Ovary (tissue), 10 donors: ENCODE measurements at places on chromosomes 5 and 9.

DNA sequence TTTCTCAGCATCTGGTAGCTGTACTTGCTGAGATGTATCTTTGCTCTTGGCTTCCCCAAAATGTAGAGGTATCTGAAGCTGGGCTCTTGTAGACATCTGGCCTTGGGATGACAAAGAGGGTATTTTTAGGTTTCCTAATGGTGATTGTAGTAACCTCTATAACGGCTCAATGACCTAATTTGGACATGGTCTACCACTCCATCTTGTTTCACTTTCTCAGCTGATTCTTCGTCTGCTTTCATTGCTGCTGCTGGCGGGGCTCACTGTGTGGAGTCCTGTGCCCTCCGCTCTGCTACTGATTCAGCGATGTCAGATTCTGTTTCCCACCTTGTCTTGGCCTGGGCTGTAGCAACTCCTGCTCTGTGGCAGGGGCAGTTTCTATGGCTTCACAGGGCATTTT is 12.7 kb upstream of the MARCHF11 start:
- DNase-seq: no peak

DNA sequence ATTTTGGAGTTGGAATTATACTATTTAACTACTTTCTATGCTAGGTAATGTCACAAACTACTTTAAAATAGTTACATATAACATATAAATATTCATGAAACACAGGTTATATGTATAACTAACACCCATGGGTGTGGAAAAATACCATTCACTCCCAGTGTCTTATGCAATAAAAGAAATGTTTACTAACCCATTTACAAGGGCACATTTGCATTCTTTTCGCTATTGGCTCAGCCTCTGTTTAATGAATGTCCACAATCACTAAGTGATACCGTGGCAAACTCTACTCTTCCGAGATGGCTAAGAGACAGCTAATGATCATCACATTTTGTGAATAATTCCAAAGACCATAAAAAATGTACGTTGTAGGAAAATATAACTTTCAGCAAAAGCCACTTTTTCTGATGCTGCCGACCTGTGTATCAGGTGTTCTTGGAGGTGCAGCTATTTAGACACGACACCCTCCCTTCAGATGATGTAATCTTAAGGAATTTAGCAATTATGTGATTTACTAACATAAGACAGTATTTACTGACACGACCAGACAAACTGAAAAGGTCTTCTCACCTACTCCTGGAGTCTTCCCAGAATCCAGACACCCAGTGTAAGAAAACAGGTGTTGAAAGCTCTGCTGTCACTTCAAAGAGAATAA is 121.7 kb upstream of the FAM120A start:
- no peak for DNase-seq

GRCh38 chr5:27451377-27451776 is 413.0 kb upstream of the CDH9 start:
- DNase-seq: no peak

GRCh38 chr5:32833127-32833526 is 122.0 kb downstream of the NPR3 start:
- DNase-seq: no peak

- no peak for DNase-seq
Observed at GRCh38 chr5:137856201-137856600, 11.5 kb upstream of the MYOT start.

GRCh38 chr5:6176102-6176693 is 202.1 kb downstream of the MED10 start:
- DNase-seq: no peak

DNA sequence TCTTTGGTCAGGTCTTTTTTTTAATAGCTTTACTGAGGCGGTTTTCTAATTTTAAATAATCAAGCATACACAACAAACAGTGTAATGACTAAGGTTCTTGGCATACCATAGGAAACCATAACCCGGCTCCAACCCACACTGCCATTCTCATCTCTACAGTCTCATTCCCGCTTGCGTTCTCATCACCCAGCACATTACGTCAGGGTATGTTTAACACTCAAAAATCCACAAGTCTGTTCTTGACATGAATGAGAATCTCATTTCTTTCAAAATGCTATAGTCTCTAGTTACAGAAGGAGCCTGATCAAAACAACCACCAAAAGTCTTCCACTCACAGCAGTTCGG is 505 bp downstream of the C5orf34 start:
- DNase-seq: no peak

- peak; percentile 47 for DNase-seq
Observed at GRCh38 chr9:114606597-114607207, 4.4 kb upstream of the TMEM268 start.

DNA sequence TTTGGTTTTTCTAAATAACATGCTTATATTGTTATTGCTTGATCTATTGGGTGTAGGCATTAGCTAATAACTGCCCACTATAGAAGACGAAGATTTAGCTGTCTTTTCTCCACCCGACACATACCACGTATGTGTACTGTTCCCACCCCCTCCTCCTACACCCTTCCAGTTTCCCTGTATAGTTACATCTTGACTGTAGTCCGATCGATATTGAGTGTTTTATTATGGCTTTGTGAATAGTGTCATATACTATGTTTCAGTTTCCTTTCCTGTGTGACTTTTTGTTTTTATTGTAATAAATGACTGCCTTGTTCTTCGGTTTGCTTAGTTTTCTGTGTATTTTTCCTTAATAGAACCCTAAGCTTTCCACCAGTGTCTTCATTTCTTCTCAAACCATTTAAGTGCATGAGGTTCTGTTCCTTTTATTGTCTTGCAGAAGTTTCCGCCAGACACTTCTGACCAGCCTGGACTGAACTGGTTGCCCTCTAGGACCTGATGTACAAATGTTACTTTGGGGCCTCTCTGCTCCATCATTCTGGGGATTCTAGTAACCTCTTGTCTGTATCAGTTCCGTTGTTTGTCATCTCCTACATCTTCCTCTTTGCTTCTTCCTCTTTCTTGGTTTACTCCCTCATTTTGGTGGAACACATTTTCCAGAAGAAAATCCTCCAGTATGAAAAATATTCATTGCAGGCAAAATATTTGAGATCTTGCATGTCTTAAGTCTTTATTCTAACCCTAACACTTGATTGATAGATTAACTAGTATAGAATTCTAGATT is 61.8 kb downstream of the PRKACG start:
- DNase-seq: no peak

DNA sequence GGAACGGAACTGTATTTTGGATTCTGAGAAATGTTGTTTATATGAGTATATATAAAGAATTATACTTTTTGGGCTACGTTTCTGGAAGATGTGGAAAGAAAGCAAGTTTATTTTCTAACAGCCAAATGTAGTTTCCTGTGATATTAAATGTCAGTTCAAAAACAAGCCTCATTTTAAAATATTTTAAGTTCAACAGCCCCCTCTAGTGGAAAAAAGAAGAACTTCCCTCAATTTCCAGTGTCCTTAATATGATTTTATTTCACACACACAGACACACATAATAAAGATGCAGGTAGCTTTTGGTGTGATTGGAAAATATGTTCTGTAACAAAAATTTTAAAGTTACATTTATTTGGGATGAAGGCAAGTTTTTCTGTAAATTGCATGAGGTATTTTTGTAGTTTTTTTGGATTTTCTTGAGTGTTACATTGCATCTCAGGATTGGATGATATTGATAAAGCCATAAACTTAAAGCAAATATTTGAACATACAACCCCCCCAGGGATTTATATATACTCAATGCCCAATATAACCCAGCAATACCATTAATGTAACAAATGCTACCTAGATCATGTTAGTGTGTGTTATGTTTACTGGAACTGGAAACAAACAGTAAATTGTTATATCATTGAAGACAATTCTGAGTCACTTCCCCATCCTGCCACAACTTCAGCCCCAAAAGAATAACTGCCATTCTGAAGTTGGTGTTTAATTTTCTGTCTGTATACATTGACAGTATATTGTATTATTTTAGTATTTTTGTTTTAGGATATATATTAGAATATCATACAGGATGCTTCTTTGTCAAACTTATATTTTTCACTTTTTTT is 54.0 kb downstream of the CCDC171 start:
- DNase-seq: no peak

GRCh38 chr5:56259002-56259511 is 25.9 kb upstream of the ANKRD55 start:
- no peak for DNase-seq

DNA sequence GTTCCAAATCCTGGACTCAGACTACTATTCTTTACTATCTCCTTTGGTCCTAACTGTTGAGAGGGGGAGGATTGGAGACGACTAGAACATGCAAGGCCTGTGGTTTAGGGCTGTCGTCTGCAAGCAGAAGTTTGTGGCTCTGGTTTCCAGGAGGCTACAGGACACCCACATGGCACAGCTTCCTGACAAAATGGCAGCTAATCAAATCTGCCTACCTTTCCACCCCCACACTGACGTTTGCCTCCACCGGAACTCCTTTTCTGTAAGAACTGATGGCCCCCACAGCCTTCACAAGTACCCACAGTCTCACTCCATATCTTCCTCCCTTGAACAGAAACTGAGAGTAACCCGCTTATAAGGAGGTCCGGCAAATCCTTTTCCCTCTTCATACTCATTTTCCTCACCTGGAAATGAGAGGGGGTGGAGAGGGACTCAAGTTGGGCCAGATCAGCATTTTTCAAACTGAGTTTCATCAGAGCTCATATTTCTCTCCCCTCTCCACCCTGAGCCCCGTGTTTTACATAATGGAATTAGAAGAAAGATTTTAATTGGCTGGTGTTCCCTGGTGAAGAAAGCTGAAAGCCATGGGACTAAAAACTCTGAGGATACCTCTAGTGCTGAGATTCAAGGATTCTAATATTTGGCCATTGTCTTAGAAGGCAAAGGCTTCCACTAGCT is 5.2 kb downstream of the SLC31A2 start:
- DNase-seq: no peak

- peak; percentile 39 for DNase-seq
Observed at GRCh38 chr9:127397646-127398274, 791 bp downstream of the SLC2A8 start.

DNA sequence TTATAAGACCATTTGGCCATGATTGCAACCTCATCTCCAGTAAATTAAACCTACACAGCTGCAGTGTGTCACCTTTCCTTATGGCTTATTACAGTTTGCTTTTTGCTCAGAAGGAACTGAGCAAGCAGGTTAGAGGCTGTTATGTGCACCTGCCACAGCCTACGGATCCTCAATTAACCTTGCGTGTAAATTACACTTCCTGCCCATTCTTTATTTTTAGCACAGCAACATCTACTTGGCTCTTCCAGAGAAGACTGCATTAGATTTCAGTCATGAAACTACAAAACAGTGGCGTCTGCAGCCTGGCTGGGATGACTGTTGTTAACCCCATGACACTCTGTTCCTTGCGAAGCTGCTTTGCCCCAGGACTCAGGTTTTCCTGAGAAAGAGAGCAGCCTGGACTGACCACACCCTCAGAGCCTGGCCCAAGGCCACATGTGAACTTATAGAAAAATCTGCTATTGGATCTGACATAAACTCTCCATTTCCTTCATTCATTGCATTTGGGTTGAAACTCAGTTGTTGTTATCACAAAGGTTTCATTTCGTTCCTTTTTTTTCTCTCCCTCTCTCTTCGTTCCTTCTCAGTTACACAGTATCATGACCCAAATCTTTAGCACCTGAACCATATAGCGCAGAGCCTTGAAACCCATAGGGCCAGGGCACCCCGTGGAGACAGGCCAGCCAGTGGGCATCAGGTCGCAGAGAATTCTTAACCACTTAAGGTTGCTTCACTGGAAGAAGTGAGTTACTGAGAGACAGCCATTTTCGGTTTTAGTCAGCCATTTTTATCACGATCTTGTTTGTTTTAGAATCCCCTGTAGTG is 138.6 kb downstream of the PALM2AKAP2 start:
- no peak for DNase-seq

DNA sequence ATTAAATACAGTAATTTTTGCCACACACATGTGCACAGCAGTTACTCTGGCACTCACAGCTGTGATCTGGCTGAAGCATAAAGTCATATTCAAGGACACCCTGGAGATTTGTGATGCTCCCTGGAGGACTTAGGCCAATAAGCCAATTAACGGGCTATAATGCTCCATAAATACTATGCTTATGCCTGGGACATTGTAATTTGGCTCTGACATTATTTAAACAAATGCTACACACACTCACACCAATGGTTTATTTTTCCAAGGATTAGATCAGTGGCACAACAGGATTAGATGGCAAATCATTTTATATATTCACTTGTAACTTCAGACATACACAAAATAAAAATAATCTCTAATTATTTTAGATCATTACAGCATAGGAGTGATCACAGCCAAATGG is 111.2 kb downstream of the LMNB1 start:
- DNase-seq: no peak

- no peak for DNase-seq
Observed at GRCh38 chr9:116868201-116868600, 181.1 kb downstream of the TRIM32 start.

DNA sequence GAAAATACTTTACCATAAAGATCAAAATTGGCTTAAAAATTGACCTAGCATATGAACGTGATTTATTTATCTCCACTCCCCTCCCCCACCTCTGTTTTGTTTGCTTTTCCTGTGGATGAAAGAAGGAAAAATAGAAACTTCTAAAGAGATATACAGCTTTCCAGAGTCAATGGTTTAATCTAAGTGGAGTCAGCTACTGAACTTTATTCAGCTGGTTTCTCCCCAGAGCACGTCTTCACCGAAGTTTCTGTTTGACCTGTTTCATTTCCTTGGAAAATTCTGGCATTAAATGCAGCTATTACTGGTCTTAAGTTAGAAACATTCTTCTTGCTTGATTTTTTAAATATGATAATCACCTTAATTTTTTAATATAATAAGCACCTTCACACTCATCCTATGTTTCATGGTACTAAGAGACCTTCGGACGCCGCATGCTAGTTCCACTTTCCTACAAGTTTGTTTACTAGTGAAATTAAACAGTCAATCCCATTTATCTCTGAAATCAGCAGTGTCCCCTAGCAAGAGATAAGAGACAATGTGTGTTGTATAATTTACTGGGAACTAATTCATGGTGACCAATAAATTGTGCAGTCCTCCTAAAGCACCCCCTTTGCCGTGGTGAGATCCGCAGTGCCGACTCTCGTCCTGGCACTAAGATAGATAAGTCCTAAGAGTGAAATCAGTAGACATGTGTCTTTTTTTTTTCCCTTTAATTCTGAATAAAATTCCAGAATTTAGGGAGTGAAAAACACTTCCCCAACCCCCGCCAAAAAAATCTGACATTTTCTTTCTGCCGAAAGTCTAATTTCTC is 89.9 kb downstream of the ARL15 start:
- DNase-seq: no peak

GRCh38 chr9:38339087-38339486 is 53.4 kb upstream of the ALDH1B1 start:
- no peak for DNase-seq

- DNase-seq: peak; percentile 76
Observed at GRCh38 chr9:114156657-114157421, 1.5 kb downstream of the COL27A1 start.
